Stimulated activated CD8-positive, alpha-beta memory T cell treated with anti-CD3 and anti-CD28 coated beads, Interleukin-15, amount 100 ng/mL, for 4 hours (primary cell): ENCODE measurements at places on chromosomes 6 and 20.

GRCh38 chr6:75934643-75935472, 137.6 kb downstream of the IMPG1 start:
- DNase-seq = no peak

- no peak for DNase-seq
These were observed 231.5 kb upstream of the BTBD3 start for GRCh38 chr20:11686195-11686594.

GRCh38 chr20:25637247-25637646, 13.4 kb upstream of the NANP start:
- no peak for DNase-seq

GRCh38 chr6:166286839-166287271, 21.3 kb downstream of the PRR18 start:
- DNase-seq = no peak

DNA sequence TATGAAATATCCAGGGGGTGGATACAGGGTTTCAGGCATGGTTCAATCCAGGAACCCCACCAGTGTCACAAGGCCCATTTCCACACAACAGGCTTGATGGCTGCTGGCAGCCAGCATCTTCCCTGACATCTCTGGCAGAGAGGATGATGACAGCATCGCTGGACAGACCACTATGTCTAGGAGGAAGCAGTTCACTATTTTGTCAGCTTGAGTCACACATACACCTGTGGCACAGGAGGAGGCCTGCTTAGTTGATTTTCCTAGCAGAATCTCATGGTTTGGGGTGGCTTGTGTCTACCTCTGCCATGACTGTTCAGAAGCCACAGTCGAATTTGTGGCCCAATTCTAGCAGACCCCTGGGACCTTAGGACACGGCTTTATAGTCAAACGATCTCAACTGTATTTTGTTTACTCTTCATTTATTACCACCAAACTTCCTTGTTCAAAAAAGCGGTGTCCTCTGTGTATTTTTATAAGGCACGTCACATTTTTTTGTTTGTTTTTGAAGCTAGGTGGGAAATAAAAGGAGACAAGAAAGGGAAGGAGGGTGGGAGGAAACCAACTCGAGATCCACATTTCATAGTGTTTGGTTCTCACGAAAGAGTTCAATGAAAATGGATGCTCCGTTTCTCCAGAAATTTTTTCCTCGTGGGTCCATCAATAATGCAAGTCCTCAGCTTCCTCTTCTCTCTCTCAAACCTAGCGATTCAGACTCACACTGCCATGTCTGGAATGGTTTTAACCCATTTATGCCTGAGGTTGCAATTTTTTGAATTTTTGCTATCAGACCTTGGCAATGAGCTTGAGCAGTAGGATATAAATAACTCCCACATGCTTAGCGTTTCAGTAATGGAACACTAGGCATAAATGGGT, 94.4 kb downstream of the TOX2 start:
- no peak for DNase-seq

- no peak for DNase-seq
These were observed 522.9 kb downstream of the KIF16B start for GRCh38 chr20:16050366-16050765.

GRCh38 chr20:42530855-42531448, 658.8 kb downstream of the PTPRT start:
- DNase-seq = no peak
